IPS DF 6.9 (cell line): ENCODE measurements at places on chromosomes 6 and 20.

DNA sequence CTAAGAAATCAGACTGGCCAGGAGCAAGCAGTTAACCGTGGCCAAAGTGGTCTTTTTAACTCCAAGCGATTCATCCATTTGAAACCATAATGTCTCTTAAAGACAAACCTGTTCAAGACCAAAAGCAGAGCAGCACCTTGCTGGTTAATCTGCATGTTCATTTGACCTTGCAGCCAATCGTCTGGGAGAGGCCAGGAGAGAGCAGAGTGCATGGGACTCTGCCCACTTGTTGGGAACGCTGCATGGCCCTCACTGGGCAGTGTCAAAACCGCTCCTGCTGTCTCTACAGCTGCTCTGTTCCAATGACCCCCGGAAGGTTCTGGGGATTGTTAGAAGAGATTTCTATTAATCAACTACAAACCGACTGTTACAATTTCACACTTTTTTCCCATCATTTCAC is 79.6 kb downstream of the OLIG3 start:
- DNase-seq, result no peak

DNA sequence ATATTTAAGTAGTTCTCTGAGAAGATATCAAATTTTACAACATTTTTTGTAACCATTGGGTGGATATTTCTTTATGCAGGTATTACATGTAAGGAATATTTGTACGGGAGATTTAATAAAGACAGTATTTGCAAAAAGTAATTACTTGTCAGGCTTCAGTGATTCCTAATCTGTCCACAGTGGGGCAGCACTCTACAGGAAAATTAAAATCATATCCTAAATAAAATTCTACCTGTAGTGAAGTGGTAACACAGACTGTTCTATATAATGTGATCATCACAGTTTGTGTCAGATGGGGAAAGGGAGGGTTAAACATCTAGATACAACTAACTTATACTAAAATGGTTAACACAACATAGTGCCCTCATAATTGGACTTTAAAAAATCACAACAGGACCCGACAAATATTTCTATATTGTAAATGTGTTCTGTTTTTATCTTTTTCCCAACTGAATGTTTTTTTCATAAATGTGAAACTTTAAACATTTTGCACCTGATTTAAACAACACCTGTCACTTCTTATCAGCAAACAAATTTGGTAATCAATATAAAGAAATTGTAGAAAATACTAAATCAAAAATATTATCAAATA is 145.6 kb upstream of the MANEA start:
- DNase-seq, result no peak

DNA sequence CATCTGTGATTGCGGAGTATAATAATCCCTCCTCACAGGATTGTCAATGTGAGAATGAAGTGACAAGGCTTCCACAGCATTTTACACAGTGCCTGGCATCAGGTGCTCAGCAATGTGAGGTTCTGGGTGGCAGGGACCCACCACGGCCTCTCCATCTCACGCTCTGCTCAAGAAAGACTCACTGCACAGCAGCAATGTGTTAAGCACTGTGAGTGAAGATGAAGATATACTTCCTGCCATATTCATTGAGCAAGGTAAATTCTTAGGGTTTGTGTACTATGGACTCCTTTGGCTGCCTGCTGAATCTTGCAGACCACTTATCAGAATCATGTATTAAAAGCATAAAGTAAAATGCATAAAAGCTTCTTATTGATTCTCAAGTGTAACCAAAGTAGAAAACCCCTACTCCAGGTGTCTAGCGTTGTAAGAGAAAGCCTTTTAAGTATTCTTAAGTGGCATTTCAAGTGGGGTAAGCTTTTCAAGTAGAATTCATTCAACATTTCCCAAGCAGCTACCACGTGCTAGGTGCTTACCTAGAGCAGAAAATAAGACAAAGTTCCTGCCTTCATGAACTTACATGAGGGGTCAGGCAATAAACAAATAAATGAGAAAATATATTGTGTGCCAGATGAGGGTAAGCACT is 17.0 kb upstream of the MEP1A start:
- DNase-seq, result no peak

DNA sequence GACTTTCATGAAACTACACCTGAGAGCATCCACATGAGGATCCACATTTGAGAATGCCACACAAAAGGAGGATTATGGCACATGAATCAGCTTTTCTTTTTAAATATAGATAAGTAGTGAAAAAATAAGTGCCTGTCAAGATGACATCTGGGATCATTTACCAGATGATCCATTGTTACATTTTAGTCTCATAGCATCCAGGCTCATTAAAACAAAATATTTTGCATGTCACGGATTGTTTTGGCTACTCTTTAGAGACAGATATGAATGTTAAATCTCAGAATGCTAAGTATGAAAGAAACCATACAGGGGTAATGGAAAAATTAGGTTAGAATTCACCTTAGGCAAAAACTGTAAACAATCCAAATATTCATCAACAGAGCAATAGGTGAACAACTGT is 66.7 kb downstream of the MYO6 start:
- no peak for DNase-seq

- no peak for DNase-seq
Measured at GRCh38 chr6:137731960-137732616, 135.0 kb upstream of the TNFAIP3 start.

DNA sequence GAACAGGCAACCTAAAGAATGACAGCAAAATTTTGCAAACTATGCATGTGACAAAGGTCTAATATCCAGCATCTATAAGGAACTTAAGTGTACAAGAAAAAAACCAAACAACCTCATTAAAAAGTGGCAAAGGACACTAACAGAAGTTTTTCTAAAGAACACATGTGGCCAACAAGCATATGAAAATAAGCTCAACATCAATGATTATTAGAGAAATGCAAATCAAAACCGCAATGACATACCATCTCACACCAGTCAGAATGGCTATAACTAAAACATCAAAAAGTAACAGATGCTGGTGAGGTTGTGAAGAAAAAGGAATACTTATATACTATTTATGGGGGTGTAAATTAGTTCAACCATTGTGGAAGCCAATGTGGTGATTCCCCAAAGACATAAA is 5.5 kb downstream of the RFPL4B start:
- DNase-seq, result no peak

- no peak for DNase-seq
Measured at GRCh38 chr6:116385459-116385802, 14.7 kb downstream of the DSE start.

DNA sequence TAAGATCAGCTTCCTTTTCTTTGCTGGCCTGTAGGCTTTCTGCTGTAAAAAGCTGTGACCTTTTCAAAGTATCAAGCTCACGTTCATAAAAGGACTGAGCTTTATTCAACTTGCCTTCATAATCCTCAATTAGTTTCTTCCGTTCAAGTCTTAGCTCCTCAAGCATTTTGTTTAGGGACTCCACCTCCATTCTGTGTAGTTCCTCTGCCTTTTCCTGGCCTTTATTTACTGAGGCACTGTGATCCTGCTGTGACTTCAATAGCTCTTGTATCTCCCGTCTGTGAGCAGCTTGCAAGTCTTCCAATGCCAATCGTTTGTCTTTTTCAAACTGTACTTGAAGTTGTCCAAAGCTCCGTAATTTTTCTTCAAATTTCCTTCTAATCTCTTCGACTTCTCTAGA is 54.4 kb downstream of the FAM184A start:
- no peak for DNase-seq
